ENCODE measurements at places on chromosomes 13 and 19. TPM values are rescaled to one million over a fixed set of nuclear protein-coding genes. Genes with fewer than 3 reads are reported as not detected.

Gene ACP7
- total RNA-seq, result 0.92 TPM

Gene NEK5
- total RNA-seq, result 0.07 TPM

Gene ZNF285
- 2.7 TPM for total RNA-seq

Gene VSTM2B
- not detected for total RNA-seq

Gene ZNF100
- 6.8 TPM for total RNA-seq

Gene ITPKC
- 24.1 TPM for total RNA-seq

Gene ENOX1
- total RNA-seq, result 1.5 TPM

Gene C1QTNF9
- not detected for total RNA-seq

Gene ZNF880
- 11.4 TPM for total RNA-seq

Gene FPR3
- total RNA-seq, result not detected

Gene DNAAF3
- total RNA-seq, result 9.1 TPM

Gene COL4A1
- 46.0 TPM for total RNA-seq

Gene STOML3
- not detected for total RNA-seq

Gene PSPN
- total RNA-seq, result 1.1 TPM

Gene TMPRSS9
- total RNA-seq, result not detected

Gene TMIGD2
- not detected for total RNA-seq

Gene KLHL1
- total RNA-seq, result not detected

Gene LILRA6
- not detected for total RNA-seq

Gene C13orf46
- total RNA-seq, result not detected

Gene HRC
- total RNA-seq, result not detected

Gene SBK2
- not detected for total RNA-seq

Gene NANOS3
- 0.56 TPM for total RNA-seq

Gene SIX5
- total RNA-seq, result 5.4 TPM

Gene SPART
- 45.3 TPM for total RNA-seq

Gene TJP3
- total RNA-seq, result not detected

Gene ZNF497
- total RNA-seq, result 0.41 TPM

Gene SIGLEC12
- total RNA-seq, result not detected

Gene ONECUT3
- not detected for total RNA-seq

Gene ZNF253
- 3.3 TPM for total RNA-seq

Gene SMIM44
- total RNA-seq, result not detected

Gene SLITRK6
- 5.6 TPM for total RNA-seq

Gene ADGRE1
- not detected for total RNA-seq

Gene USHBP1
- total RNA-seq, result not detected

Gene GIPR
- 1.3 TPM for total RNA-seq

Gene CDC42EP5
- total RNA-seq, result 32.1 TPM

Gene ZNF575
- total RNA-seq, result 0.37 TPM

Gene KASH5
- total RNA-seq, result not detected

Gene HCN2
- total RNA-seq, result 0.20 TPM

Gene SSC5D
- not detected for total RNA-seq

Gene ZIK1
- total RNA-seq, result 8.9 TPM

Gene KIR3DL2
- total RNA-seq, result not detected

Gene CYSLTR2
- total RNA-seq, result not detected

Gene FUT6
- total RNA-seq, result not detected
